ENCODE measurements at places on chromosomes 5 and 9.
A peak's percentile ranks its signal among the peaks of the same experiment; 100 is the strongest.

- no peak for DNase-seq
These were observed 1045.2 kb downstream of the CDH12 start for GRCh38 chr5:21807953-21808352.

DNA sequence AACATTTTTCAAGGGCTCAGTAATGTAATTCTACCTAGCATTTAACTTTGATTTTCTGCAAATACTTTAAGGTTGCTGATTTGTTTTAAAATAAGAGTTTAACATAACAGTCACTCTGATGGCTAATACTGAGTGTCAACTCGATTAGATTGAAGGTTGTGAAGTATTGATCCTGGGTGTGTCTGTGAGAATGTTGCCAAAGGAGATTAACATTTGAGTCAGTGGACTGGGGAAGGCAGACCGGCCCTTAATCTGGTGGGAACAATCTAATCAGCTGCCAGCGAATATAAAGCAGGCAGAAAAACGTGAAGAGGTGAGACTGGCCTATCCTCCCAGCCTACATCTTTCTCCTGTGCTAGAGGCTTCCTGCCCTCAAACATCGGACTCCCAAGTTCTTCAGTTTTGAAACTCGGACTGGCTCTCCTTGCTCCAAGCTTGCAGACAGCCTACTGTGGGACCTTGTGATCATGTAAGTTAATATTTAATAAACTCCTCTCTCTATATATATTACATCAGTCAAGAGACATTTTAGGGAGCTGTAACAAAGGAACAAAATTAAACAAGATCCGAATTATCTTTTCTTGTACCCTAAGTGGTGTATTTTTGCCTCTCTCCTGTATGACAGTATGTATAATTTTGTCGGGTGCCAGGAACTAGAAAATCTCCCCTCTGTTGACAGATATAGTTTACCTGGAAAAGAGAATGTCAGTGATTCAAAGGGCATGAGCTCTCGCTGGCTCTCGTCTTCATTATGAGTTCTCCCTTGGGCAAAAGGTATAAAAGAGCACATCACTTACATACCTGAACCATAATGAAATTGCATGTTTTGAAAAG, 576.1 kb downstream of the LRRC70 start:
- DNase-seq: no peak

GRCh38 chr9:110599468-110599867, 19.9 kb upstream of the SVEP1 start:
- DNase-seq: no peak

- no peak for DNase-seq
These were observed 246.8 kb upstream of the RAI14 start for GRCh38 chr5:34409373-34409772.

- DNase-seq: no peak
These were observed 6.2 kb downstream of the NPDC1 start for GRCh38 chr9:137039611-137040366.

GRCh38 chr5:147555176-147555575, 45.3 kb upstream of the DPYSL3 start:
- DNase-seq: no peak

GRCh38 chr9:126698756-126699155, 85.0 kb downstream of the LMX1B start:
- no peak for DNase-seq

DNA sequence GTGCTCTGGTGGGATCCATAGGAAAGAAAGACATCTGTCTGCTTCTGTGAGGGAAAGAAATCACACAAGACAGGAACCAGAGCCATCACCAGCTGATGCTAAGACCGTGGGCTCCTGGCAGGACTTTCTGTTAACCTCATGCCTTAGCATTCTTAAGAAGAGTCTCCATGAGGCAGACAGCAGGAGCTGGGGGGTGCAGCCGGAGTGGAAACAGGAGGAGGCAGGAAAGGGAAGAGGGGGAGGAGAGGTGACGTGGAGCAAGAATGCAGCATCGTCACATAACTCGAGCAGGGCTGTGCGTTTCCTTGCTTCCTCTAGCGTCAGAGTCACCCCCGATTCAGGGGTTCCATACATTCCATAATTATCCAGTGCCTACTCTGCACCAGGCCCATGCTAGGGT, 53.6 kb downstream of the ERGIC1 start:
- DNase-seq: peak; percentile 95

- DNase-seq: no peak
These were observed 209.6 kb downstream of the FBN2 start for GRCh38 chr5:128328446-128328845.

GRCh38 chr9:71250581-71250980, 129.2 kb upstream of the TRPM3 start:
- no peak for DNase-seq

GRCh38 chr5:125286271-125286670, 539.8 kb upstream of the ZNF608 start:
- no peak for DNase-seq

Measured in non-pigmented ciliary epithelial cell (primary cell).